Stimulated activated CD8-positive, alpha-beta memory T cell treated with anti-CD3 and anti-CD28 coated beads, Interleukin-4, amount 100 ng/mL, for 1 hour (primary cell): ENCODE measurements at places on chromosomes 6 and 20.

- no peak for DNase-seq
Observed at GRCh38 chr6:48881551-48881950, 581.5 kb downstream of the MMUT start.

GRCh38 chr6:21710908-21711627 lies 117.5 kb downstream of the SOX4 start:
- DNase-seq = no peak

DNA sequence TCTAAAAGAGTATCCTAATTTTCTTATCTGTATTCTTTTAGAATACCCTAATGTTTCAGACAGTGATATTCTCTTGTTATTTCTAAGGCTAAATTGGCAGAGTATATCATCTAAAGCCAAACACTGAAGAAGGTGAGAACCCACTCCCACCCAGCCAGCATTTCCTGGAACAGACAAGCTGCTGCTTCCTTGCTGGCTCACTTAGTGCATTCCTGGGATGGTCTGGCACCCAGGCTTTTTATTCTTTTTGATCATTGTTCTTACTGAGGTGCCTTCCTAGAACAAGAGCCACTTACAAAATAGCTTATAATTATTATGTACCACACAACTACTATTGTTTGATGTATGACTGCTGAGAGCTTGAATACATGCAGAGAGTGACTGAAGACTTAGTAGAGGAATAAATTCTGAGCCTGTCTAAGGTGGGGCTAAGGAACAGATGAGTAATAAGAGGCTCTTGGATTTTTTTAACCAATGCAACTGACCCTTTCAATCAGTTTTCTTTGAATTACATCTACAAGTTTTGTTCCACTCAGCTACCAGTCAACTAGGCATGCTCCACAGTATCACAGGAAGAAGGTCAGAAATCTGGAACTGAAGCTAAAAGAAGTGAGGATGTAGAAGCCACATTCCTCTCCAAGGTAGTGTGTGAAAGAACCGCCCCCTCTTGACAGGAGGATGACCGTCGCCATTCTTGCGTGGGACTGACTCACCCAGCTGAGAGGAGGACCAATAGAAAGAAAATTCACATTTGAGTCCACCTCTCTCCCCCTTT lies 30.1 kb downstream of the PRPH2 start:
- no peak for DNase-seq

DNA sequence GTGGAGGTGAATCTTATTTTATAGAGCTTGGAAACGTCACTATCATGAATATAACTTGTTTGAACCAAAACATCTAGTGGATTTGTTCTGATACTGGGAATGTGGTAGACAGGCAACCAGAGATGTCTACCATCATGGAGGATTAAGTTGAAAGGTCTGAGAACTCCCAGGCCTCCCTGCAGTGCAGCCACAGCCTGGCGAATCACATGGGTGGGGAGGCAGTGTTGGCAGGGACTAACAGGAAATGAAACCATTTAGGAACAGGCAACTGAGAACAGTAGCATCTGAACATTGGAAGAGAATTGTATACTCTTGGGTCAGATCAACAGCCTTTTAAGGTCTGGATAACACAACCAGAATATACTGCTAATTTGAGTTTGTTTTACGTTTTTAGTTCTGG lies 22.3 kb upstream of the CEP162 start:
- no peak for DNase-seq

GRCh38 chr6:122616877-122617276 lies 6.7 kb downstream of the PKIB start:
- DNase-seq = no peak

DNA sequence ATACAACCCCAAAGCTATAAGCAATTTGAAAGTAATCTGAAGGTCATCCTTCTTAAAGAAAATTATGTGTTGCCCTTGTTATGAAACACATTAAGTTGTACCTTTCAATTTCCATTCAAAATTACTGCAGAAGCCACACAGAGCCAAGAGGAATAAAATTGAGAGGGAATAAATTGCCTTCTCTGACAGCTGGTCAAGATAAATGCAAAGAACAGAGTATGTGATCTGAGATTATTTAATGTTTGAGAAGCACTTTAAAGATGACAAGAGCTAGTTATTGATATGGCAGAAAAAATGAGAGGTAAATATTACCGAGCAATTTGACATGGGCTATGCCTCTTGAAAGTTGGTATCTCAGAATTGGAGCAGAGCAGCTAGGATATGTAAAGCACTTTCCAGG lies 61.6 kb downstream of the TRDN start:
- no peak for DNase-seq

DNA sequence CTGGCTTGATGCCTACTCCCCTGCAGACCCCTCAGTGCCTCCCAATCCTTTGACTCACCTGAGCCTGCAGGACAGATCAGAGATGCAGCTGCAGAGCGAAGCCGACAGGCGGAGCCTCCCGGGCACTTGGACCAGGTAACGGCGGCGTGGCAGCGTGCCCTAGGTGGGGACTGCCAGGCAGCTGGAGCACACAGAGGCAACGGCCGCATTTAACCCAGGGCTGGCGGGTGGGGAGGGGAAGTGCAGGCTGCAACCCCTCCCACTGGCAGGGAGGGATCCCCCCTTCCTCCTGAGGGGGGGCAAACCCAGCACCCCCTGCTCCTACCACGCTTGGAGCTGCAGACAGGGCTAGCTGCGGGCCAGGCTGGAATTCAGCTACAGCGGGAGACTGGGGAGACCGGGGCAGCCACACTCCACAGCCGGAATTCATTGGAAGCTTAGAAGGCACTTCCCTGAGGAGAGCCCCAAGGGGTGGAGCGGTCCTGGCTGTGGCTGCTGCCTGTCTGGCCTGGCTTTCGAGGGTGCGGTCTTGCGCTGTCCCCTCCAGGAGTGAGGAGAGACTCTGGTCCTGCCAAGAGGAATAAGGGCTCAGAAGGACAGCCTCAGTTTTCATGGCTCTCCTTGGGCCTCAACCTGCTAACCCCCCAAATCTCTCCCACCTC lies at the start of gene MATN4:
TSS of gene MATN4 (minus strand) at position 183 of the 662 bp plus-strand sequence. CDS start 2,717 bp downstream, outside the sequence.
- no peak for DNase-seq

GRCh38 chr20:36063916-36064657 lies 90.5 kb upstream of the EPB41L1 start:
- DNase-seq = no peak

- no peak for DNase-seq
Observed at GRCh38 chr6:117169064-117169665, 96.2 kb upstream of the VGLL2 start.

DNA sequence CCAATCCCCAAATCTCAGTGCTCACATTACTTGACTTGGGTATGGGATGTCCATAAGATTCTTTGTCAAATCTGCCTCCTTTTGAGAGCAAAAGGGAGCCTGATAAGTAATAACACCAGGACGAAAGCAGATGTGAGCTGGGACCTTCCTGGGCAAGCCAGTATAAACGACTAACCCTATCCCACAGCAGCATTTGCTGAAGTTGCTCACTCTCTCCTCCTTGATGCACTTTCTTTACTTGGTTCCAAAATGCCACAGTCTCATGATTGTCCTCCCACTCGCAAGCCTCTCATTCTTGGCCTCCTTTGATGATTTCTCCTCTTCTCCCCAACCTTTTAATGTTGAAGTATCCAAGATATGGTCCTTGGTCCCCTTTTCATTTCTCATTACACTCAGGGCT lies 44.7 kb upstream of the TAGAP start:
- DNase-seq = no peak

GRCh38 chr20:56552911-56553629 lies 20.0 kb downstream of the FAM209B start:
- DNase-seq = no peak

- no peak for DNase-seq
Observed at GRCh38 chr6:79277109-79277508, 42.6 kb upstream of the HMGN3 start.

DNA sequence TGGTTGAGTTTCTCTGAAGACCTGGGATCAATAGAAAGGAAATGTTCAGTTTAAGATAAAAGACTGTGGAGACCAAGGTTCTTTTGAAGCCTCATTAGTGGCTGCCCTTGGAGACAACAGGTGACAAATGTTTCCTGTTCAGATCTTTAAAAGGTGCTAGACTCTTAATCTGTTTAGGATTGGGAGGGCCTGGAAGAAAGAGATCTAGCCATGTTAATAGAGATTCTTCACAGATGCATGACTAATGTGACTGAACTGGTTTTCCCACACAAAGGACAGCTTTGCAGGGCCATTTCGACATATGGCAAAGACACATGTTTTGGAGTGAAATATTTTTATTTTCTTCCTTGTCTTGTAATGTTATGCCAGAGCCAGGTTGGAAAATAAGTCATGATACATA lies 82.2 kb downstream of the WDR27 start:
- DNase-seq = no peak

GRCh38 chr6:126199466-126199865 lies 140.4 kb upstream of the CENPW start:
- DNase-seq = no peak

GRCh38 chr6:28537065-28537464 lies 11.4 kb downstream of the GPX5 start:
- no peak for DNase-seq

DNA sequence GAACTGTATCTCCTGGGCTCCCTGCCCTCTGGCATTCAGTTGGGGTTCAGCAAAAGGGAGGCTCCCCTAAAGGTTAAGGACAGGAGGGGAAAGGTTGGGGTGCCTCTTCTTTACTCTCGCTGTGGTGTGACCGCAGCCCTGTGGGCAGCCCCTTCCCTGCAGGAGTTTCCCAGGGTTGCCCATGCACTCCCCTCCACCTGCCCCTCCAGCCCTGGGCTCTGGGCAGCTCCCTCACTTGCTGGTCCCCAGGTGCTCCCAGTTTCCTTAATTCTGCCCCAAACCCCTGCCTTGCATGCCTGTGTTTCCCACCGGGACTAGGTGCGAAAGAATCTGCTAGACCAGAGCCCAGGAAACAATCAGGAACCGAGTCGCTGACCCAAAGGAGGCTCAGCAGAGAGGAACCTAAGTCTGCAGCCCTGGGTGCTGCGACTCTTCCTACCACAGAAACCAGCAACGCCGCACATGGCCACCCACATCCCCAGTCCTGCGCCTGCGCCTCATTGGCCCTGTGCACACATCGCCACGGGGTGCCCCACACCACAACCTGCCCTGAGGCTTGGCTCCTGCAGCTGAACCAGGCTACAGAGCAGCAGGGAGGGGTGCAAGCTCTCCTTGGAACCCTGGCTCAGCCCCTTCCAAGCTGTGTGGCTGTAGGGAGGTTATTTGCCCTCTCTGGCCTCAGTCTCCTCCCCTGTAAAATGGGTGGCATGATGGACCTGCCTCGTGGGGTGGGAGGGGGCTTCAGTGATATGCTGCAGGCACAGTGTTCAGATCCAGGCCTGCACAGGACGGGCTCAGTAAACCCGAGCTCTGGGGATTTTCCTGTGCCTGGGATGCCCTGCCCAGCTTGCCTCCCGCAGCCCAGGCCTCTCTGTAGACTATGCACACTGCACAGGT lies 487.6 kb downstream of the PREX1 start:
- DNase-seq = no peak

DNA sequence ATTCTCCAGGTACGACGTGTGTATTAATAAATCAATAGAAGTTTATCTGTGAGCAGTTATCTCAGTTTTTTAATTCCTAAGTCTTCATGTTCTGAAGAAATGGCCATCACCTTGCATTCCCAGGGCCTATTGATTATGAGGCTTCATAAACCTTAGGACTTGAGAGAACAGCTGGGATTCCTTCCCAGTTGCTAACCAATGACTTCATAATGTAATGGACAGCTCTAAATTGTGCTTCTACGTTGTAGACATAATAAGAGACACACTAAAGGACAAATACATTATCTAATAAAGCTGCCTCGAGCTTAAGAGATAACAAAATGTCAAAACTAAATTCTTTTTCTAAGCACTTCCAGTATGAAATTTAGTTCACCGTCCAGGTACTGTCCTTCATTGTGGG lies 30.6 kb downstream of the TSHZ2 start:
- no peak for DNase-seq

GRCh38 chr20:46998477-46999240 lies 104.0 kb downstream of the EYA2 start:
- no peak for DNase-seq

DNA sequence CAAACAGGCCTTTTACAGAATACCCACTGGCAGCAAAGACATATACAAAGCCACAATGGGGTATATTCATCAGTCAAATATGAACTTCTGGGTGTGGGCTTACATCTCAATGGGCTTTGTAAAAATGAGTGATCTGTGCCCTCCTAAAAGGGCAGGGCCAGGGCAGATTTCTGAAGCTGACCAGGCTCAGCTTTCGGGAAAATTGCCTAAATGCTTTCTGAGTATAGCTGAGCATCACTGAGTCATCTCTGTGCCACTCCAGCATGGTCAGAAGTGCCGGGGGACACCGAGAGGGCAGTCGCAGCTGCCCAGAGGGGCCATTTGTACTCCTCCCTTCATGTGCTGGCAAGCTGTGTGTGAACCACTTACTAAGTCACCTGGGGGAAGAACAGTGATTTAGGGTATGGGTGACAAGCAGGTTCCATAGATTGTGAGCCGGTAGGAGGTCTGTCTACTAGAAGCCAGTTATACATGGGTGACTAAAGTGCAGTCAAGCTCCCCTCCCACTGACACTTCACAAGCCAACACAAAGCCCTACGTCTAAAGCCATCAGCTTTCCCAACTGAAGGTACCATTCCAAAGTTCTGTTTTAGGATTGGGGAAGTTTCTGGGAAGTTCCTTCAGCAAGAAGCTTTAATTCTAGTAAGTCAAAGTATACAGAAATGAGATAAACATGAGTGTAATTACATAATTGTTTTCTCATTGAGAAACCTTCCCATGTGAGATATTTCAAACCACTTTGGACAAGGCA lies 147.6 kb upstream of the TAB2 start:
- DNase-seq = no peak

DNA sequence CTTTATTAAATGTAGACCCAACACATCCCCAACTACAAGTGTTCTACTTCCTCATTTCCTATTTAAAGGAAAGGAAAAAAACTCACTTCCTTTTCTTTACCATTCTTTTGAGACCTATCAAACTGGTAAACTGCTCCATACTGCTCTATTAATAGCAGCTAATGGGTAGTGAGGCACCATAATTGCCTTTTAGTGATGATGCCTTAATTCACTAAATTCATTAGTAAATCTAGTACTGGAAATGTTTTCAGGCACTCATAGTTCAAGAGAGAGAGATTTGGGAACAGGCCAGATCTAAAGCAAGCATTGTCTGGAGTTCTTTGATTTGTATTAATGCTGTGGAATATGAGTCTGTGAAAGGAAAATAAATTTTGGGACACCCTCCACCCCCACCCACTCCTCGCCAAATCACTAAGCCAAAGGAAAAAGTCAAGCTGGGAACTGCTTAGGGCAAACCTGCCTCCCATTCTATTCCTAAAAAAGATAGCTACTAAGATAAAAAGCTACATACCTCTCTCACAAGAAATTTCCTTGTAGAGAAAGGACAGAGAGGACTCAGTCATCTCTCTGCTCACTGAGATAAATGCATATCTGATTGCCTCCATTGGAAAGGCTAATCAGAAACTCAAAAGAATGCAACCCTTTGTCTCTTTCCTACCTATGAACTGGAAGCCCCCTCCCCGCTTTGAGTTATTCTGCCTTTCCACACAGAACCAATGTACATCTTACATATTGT lies 13.6 kb upstream of the IBTK start:
- no peak for DNase-seq

- DNase-seq = no peak
Observed at GRCh38 chr6:16933532-16933931, 168.3 kb upstream of the STMND1 start.
